ENCODE measurements at places on chromosomes 2 and 18.

- no peak for DNase-seq
These were observed 28.6 kb downstream of the RMC1 start for GRCh38 chr18:23531912-23532311.

DNA sequence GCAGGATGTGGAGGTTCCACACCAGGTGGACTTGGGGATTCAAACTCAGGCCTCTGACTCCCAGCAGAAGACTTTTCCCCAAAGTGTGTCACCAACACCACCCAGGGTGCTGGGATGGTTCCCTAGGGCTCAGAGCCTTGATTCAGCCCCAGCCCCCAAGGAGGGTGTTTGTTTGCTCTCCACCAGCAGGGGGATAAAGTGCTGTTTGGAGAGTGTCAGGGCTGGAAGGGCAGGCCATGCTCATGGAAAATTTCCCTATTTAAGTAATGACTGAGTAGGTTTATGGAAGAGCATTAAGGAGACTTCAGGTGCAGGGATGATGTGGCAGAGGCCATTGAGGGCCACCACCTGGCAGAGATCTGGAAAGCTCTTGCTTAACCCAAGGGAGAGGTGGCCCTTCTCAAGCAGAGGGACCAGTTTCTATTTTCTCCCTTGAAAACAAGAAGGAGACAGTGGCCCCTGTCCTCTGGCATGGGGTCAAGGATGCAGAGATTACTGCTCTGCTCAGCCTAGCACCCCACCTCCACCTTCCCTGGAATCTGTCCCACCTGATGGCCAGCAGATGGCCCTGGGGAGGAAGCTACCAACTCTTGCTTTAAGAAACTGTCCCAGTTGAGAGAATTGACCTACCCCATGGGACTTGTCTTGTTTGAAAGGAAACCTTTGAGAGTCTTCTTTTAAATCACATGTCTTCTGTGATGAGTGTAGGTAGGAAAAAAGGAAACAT lies 122.1 kb downstream of the ACOXL start:
- no peak for DNase-seq

- no peak for DNase-seq
These were observed 36.0 kb downstream of the SULT1C2 start for GRCh38 chr2:108324531-108325255.

GRCh38 chr2:6538607-6539006 lies 327.1 kb downstream of the CMPK2 start:
- no peak for DNase-seq

DNA sequence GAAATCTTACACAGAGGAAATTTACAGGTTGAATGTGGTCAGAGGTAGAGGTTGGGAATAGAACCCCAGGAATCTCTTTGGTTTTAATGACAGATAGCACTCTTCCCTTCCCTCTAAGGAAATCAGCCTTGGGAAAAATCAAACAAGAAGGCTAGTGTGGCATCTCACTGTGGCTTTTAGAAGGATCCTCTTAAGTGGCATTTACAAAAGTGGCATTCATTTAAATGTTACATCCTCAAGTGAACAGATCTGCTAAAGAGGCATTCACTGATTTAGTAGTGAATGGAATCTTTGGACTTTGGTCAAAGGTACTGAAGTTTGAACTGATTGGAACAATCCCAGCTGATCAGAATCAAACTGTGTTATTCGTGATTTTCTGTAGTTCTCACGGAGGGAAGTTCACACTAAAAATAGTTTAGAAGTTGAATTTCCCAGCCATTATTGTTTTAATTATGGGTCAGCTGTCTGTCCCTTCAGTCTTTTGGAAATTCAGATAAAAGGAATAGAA lies 136.5 kb upstream of the FN1 start:
- no peak for DNase-seq

GRCh38 chr2:227884511-227884947 lies 13.1 kb downstream of the DAW1 start:
- peak; percentile 8 for DNase-seq

GRCh38 chr2:240170883-240171282 lies 30.4 kb upstream of the OTOS start:
- no peak for DNase-seq

Data from NCI-H748 treated with DMSO at 0.1 percent for 48 hours (cell line).